ENCODE measurements at places on chromosomes 12 and 14. TPM values are rescaled to one million over a fixed set of nuclear protein-coding genes. Genes with fewer than 3 reads are reported as not detected.

Gene METAP2
- 74.9 TPM for total RNA-seq

Gene SLC5A8
- not detected for total RNA-seq

Gene PLEKHA5
- 12.9 TPM for total RNA-seq

Gene TCL1A
- total RNA-seq, result not detected

Gene TAS2R8
- 0.09 TPM for total RNA-seq

Gene LRTM2
- not detected for total RNA-seq

Gene AQP6
- total RNA-seq, result not detected

Measured in endothelial cell of coronary artery (primary cell).